ENCODE measurements at places on chromosomes 1 and 21.

- no peak for DNase-seq
Measured at GRCh38 chr1:235749755-235750300, 100.2 kb upstream of the GNG4 start.

DNA sequence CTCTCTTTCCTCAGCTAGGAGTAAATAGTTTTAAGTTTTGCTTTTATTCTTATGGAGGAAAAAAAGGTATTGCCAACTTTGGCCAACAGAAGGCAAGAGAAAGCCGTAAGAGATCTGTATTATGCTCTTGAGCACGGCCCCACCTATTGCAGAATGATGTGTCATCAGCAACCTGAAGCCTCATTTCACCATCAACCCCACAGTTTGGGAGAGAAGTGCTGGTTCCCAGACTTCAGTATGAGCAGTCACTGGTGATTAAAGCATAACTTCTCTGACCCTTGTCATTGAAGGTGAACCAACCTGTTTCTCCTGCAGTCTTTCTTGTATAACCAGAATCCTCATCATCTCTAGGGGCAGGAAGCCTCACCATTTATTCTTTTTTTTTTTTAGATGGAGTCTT lies 100.2 kb downstream of the SIPA1L2 start:
- no peak for DNase-seq

DNA sequence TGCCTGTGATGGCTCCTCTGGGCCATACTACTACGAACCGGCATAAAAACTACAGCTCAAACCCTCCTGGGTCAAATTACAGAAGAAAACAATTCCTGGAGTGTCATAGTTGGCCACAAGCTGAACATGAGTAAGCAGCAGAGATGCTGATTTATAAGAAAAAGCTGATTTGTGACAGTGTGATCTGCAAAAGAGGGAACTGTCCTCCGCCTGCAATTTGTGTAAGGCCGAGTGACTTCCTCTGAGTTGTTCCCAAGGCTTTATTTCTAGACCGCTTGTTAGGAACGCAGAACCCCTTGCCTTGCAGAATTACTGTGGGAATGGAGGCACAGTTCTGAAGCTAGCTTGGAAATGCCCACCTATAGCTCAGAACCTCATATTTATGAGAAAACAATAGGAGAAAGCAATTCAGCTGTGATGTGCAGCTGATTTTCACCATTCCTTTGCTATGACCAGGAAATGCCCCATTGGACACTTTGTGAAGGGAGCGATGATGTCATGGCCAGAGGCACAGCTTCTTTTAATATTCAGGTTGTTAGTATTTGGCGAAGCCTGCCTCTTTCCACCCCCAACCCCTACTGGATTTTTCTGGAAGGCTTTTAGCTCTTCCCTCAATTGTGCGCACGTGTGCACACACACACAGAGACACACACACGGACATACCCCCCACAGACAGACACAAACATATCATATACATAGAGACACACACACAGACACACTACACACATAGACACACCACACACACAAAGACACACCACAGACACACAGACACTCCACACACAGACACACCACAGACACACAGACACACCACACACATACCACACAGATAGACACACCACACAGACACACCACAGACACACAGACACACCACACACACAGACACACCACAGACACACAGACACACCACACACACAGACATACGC lies 47.6 kb downstream of the IER5 start:
- DNase-seq: no peak

- DNase-seq: no peak
Measured at GRCh38 chr1:30731806-30732276, 8.5 kb upstream of the MATN1 start.

All from stimulated activated CD4-positive, alpha-beta T cell treated with anti-CD3 and anti-CD28 coated beads, Interleukin-2, amount 100 ng/mL, for 48 hours (primary cell).